Anterior cingulate cortex (tissue), 58 donors: ENCODE measurements at places on chromosomes 3 and 15.

GRCh38 chr3:109275702-109276293, 40.5 kb downstream of the DPPA2 start:
- DNase-seq: peak; percentile 2

GRCh38 chr3:105385179-105385578, 18.5 kb downstream of the ALCAM start:
- no peak for DNase-seq

DNA sequence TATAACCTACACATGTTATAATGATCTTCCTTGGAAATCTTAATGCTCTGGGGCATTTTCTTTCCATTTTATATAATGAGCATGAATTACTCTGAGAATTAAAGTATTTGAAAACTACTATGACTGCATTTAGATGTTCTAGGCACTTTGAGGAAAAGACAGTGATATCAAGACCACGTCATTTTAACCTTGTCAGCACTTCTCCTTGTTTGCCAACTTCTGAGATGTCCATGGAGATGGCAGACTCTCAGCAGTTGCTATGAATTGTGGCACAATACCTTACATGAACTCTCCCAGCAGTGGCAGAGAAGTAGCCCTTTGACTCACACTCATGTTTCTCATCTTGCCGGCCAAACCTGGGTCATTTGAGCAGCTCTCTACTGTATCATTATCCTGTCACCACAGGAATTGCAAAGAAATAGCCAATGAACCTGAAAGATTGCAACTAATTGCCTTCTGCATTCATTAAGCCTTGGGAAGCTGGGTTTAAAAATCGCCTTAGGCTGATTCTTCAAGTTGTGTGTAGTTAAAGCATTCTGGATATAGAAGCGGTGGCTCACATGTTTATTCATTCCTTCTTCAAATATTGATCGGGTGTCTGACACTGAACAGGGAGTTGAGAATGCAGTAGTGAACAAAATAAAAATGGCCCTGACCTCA, 272.2 kb upstream of the CFAP20DC start:
- no peak for DNase-seq

GRCh38 chr15:33517944-33518343, 207.2 kb downstream of the RYR3 start:
- DNase-seq: no peak

- DNase-seq: no peak
Observed at GRCh38 chr15:45715528-45715927, 80.7 kb downstream of the SQOR start.

DNA sequence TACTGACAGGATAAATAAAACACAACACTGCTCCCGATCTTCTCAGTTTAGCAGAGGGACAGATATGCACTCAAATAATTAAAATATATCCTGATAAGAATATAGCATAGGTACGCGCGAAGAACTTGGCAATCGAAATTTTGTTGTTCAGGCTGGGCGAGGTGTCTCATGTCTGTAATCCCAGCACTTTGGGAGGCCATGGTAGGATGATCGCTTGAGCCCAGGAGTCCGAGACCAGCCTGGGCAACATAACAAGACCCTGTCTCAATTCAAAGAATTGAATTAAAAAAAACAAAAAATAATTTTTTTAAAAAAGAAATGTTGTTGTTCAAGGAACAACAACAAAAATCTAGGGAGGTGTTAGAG, 7.6 kb downstream of the B2M start:
- DNase-seq: no peak

DNA sequence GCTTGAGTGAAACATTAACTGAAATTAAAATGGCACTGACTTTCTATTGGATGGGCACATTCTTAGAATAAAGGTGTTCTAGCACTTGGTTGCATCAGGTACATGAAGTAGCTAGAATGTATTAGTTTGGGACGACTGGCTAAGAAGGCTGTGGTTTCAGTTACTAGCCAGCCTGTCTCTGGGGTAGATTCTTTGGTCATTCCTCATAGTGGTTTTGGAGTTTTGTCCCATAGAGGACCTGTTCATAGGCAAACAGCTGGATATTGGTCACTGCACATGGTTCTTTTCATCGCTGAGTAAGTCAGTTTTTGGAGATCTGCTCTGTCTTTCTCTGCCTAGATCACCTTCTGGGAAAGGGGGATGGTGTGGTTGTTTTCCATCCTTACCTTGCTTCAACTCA, 55.3 kb downstream of the ADAMTSL3 start:
- no peak for DNase-seq

- no peak for DNase-seq
Observed at GRCh38 chr3:53464424-53464823, 30.0 kb upstream of the CACNA1D start.

DNA sequence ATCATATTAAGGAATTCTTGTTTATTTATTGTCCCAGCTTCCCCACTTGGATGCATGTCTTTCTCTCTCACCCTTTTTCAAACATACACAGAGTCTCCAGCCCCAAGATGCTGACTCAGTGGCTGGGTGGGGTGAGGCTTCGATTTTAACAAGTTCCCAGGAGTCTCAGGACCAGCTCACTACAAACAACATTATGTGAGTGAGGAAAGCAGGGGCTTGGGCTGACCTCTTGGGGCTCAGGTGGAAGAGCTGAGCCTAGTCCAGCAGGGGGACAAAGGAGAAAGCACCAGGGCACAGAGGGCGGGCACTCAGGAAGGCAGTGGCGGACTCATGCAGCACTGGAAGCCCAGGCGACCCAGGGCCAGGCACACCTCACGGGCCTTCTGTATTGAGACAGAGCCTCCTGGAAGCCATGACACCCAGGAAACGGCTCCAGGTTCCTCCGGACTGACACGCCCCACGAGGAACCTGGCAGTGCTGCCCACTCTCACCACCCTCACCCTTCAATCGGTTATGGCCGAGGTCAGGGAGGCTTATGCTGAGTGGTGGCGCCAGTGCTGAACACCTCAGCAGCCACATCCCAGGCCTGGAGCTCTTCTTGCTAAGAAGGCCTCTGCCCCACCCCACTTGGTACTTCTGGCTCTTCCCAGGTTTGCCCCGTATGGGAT, 97.4 kb downstream of the LRIG1 start:
- no peak for DNase-seq

DNA sequence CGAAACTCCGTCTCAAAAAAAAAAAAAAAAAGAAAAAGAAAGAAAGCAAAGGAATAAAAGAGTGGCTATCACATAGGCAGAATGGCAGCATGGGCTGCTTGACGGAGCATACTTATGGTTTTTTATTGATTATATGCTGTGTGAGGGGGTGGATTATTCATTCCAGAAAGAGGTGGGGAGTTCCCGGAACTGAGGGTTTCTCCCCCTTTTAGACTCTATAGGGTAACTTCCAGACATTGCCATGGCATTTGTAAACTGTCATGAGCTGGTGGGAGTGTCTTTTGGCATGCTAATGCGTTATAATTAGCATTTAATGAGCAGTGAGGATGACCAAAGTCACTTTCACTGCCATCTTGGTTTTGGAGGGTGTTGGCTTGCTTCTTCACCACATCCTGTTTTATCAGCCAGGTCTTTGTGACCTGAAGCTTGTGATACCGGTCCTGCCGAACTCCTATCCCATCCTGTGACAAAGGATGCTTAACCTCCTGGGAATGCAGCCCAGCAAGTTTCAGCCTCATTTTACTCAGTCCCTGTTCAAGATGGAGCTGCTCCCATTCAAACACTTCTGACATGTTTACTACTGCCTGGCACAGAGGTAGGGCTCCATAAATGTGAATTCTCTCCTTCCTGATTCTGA, 15.8 kb upstream of the ABHD17C start:
- DNase-seq: no peak

DNA sequence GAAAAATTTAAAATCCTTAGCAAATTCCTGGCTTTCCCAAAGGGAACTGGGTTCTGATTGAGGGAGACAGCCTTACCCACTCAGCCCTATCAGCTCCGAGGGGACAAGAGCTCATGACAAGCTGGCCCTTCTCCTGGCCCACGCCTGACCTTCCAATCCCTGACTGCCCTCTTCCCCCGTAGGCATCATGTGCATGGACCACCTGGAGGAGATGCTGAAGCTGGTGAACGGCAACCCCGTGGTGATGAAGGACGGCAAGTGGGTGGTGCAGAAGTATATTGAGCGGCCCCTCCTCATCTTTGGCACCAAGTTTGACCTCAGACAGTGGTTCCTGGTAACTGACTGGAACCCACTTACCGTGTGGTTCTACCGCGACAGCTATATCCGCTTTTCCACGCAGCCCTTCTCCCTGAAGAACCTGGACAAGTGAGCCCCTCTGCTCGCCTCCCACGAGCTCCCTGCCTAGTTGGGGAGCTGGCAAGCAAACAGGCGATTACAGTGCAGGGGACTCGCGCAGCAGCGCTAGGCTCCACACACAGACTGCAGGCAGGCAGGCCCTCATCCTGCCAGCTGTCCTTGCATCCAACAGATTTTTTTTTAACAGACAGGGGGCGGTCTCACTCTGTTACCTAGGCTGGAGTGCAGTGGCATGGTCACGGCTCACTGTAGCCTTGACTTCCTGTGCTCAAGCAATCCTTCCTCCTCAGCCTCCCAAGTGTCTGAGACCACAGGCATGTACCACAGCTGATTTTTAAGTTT, 16.8 kb downstream of the RPUSD3 start:
- no peak for DNase-seq

- DNase-seq: no peak
Observed at GRCh38 chr15:99682455-99682854, 50.8 kb downstream of the LYSMD4 start.

DNA sequence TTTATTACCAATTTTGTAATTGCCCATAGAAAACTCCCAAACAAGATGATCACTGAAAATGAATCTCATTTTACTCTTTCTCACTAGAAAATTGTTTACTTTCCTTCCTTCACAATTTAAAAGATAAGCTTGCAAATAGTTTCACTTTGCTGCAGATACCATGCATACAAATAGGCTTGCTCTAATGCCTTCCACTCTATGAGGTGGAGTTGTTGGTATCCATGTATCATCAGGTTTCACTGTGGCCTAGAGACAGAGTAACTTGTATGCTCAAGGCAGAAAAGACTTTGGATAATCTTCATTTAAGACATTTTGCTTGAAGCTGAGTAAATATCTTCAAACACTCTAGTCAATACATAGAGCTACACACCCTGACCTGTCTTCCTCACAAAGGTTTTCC, 60.8 kb downstream of the RYK start:
- DNase-seq: no peak

GRCh38 chr3:146152834-146153233, 8.2 kb downstream of the PLOD2 start:
- no peak for DNase-seq

- no peak for DNase-seq
Observed at GRCh38 chr3:35183927-35184675, 455.2 kb upstream of the ARPP21 start.

DNA sequence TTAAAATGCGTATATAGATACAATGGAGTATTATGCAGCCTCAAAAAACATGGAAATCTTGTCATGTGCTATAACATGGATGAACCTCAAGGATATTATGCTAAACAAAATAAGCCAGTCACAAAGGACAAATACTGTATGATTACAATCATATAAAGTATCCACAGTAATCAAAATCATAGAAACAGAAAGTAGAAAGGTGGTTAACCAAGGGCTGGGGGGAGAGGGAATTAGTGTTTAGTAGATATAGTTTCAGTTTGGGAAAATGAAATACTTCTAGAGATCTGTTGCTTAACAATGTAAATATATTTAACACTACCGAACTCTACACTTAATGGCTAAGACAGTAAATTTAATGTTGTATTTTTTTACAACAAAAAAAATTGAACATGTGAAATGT, 9.0 kb downstream of the TOP2B start:
- no peak for DNase-seq

- DNase-seq: no peak
Observed at GRCh38 chr3:129604767-129605166, 1.7 kb downstream of the PLXND1 start.

- DNase-seq: no peak
Observed at GRCh38 chr15:66701422-66702034, 508 bp upstream of the SMAD6 start.

DNA sequence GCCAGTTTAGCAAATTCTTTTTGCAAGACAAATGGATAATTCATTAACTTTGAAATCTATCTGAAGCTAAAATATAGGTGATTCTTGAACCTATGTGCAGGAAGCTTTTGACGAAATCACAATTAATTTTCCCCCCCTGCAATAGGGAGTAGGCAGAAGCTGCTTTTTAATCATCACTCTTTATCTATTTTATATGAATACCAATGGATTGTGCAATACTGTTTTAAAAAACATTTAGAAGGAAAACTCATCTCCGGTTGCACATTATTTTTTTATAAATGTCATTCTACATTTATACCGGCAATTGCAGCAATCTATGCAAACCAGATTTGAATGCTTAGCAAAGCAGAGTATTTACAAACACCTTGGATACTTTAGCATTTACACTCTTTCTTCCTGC, 121.1 kb upstream of the TMCO5A start:
- DNase-seq: no peak

DNA sequence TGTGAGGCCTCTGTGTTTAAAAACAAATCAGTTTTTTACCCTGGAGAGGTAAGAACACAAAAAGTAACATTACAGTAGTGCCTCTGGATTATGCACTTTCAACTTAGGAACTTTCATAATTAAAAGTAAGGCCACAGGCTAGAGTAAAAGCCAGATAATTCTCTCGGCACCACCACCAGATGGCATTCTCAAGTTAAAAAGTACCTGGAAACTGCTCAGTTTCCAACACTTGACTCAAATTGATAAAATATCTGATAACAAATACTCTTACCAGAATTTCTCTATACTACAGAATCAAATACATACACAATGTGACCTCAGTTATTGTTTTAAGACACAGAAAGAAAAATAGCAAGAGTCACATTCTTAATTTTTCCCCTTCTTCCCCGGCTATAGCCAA, 19.9 kb downstream of the SPICE1 start:
- DNase-seq: no peak

GRCh38 chr3:108036984-108037741, 53.7 kb downstream of the CD47 start:
- DNase-seq: no peak

- no peak for DNase-seq
Observed at GRCh38 chr3:21751886-21752285, 876 bp upstream of the ZNF385D start.

GRCh38 chr15:87626860-87627259, 629.7 kb downstream of the NTRK3 start:
- DNase-seq: no peak

GRCh38 chr3:160956785-160957184, 148.4 kb downstream of the B3GALNT1 start:
- DNase-seq: no peak

DNA sequence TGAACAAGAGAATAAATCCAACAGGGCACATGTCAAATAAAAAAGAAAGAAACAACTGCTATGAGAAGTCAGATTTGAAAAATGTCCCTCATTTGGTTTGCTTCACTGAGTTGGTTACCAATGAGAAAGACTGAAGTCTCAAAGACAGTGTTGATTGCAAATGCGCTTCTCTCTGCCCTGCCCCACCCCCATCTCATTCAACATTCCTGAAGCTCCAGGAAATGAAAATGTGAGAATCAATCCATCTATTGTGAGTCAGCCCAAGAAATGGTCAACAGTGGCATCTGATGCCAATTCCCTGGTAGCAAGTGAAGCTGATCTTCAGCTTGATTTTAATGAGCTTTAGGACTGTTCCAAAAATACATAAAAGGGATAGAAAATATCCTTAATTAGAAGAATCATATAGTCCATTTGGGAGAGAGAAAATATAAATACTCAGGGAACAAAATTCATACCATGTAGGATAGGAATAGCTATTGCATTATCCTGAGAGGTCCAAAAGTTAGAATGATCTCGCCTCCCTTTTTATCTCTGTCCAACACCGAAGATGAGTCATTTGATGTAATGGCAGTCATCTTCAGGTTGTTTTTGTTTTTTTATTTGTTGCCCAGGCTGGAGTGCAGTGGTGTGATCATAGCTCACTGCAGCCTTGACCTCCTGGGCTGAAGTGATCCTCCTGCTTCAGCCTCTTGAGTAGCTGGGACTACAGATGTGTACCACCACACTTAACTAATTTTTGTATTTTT, 200.3 kb upstream of the UMPS start:
- DNase-seq: peak; percentile 59

GRCh38 chr15:49644364-49644794, 23.5 kb downstream of the DTWD1 start:
- no peak for DNase-seq
